Hypothalamus (tissue), 51 donors: ENCODE measurements at places on chromosomes 3 and 15.
A peak's percentile ranks its signal among the peaks of the same experiment; 100 is the strongest.

- no peak for DNase-seq
Measured at GRCh38 chr15:44087578-44088465, 107.2 kb downstream of the FRMD5 start.

GRCh38 chr15:31327669-31328427 is 1.2 kb downstream of the KLF13 start:
- DNase-seq: peak; percentile 49

GRCh38 chr3:141372656-141373055 is 4.4 kb downstream of the ZBTB38 start:
- DNase-seq: no peak

DNA sequence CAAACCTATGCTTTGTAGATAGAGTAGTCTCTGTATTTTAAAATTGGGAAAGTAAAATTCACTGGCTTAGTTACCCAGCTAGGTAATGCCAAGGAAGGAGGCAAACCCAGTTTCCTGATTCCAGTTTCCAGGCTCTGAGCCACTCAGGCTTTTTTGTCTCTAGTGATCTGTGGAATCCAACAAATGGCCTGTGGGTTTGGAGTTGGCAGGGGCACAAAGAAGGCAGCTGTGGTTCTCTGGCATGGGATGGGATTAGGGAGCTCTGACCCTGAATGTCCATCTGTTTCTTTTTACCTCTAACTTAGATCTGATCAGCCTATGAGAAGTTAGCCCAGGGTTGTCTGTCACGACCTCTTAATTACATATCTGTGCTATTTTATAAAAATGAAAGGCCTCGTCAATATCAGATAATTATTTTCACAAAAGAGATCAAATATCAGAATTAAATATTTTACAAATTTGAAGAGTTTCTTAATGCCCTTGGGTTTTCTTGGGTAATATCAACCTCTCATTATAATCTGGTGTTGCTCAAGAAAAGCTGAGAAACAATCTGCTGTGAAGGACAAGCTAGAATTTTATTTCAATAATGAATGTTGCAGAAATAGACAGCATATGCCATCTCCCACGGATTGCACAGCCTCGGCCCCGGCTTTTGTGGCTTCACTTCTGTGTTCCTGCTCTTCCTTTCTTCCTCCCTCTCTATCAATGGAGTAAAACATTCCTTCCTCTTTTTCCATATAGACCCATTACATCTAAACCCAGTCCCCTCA is 63.7 kb upstream of the DAZL start:
- peak; percentile 2 for DNase-seq

DNA sequence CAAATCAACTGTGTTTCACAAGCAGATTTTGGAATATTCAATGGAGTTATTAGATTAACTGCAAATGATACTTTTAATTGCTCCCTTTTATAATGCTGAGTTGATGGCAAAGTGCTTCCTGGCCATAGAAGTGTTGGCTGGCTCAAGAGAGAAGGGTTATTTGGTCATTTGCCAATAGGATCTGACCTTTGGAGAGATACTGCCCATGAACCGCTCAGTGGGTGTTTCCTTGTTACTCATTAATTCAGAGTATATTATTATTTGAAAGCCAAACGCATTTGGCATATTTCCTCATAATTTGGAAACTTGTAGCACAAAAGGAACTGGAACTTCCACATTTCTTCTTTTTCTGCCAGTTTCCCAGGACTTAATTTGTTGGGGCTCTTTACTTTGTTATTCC is 234.7 kb downstream of the CDIN1 start:
- no peak for DNase-seq

- no peak for DNase-seq
Measured at GRCh38 chr3:69082805-69083204, 1.9 kb upstream of the ARL6IP5 start.

GRCh38 chr3:32973982-32974381 is 22.5 kb downstream of the CCR4 start:
- no peak for DNase-seq

GRCh38 chr15:59662260-59662659 is 4.9 kb upstream of the GTF2A2 start:
- no peak for DNase-seq

DNA sequence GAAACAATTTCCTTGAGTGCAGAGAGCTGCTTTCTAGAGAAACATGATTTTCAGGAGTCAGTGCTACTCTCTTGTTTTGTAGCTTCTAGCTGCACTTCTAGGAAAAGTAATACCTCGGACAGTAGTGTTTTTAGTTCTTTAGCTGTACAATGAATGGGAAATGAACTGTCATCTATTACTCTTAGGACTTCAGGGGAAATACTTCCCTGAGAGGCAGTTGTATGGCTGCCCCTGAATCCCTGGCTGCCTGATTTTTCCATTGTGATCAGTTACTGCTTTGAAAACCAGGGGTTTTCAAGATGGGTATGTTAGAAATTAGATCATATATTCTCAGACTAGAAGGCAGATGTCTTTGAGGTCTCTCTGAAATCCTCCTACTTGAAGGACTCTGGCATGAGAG is 200.3 kb upstream of the SEMA6D start:
- no peak for DNase-seq

- no peak for DNase-seq
Measured at GRCh38 chr3:170040418-170040817, 2.6 kb downstream of the GPR160 start.

DNA sequence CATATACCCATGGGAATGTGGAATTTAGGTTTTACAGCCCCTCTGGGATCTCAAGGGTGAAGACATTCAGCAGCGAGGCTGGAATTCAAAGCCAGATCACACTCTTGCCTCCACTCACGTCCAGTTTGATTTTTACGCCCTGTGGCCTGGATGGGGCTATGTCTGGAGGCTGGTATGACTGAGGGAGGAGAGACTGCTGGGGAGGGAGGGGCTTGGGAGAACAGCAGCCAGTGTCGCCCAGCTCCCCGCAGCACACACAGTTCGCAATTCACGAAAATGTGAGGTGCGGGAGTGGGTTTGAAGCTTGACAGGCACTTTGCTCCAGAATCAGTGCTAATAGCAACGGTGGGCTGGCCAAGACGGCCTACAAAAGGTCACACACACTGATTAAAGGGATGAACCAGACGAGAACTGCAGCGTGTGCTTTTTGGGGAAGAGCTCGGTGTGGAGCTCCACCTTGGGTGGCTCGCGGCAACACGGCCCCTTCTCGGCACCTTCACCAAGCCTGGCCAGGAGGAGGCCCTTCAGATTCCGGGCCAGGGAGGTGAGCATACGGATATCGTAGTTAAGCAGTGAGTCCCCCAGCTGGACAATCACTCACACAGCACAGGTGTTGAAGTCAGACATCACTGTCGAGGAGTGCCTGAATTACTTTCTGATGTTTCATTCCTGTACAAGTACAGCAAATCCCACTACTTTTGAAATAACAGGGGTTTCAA is 16.4 kb downstream of the EHD4 start:
- DNase-seq: no peak

DNA sequence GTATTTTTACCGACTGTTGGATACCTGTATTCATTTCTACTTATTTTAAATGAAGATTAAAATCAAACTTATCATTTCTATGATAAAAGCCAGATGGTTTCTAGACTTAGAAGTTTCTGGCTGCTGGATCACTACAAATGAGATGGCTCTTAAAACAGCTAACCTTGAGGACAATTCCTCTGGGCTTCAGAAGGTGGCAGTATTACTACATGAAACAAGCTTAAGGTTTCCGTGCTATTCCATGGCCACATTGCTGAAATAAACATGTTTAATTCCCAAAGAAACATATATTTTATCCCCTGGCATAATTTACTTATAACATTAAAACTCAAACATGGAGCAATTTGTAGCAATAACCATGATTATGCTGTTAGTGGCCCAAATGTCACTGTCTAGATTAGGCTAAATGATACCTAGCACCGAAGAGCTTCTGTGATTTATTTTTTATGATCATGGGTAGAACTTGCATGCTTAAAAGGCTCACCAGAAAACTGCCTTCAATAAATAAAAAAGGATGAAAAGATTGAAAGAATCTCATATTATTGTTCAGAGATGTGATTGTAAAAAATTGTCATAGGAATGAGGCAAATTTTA is 204.0 kb upstream of the NANOGP8 start:
- peak; percentile 11 for DNase-seq

- DNase-seq: peak; percentile 26
Measured at GRCh38 chr3:184540777-184541681, 20.6 kb upstream of the EPHB3 start.

DNA sequence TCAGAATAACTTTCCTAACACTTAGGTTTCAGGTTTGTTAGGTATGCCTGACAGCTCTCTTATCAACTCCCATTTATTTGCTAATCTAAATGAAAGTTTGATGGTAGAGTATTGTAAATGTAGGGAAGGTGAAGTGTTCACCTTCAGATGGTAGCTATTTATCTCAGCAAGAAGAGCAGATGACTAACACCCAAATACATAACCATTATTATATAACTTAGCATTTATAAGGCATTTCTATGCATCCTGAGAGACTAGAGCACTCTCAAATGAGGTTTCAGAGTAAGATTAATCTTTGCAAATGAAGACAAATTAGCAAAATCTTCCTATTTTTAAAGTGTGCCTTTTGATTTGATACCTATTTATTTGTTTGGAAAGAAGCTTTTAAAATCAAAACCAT is 143.8 kb downstream of the IGF1R start:
- DNase-seq: no peak

- peak; percentile 8 for DNase-seq
Measured at GRCh38 chr15:38354315-38354929, 99.5 kb upstream of the FAM98B start.

DNA sequence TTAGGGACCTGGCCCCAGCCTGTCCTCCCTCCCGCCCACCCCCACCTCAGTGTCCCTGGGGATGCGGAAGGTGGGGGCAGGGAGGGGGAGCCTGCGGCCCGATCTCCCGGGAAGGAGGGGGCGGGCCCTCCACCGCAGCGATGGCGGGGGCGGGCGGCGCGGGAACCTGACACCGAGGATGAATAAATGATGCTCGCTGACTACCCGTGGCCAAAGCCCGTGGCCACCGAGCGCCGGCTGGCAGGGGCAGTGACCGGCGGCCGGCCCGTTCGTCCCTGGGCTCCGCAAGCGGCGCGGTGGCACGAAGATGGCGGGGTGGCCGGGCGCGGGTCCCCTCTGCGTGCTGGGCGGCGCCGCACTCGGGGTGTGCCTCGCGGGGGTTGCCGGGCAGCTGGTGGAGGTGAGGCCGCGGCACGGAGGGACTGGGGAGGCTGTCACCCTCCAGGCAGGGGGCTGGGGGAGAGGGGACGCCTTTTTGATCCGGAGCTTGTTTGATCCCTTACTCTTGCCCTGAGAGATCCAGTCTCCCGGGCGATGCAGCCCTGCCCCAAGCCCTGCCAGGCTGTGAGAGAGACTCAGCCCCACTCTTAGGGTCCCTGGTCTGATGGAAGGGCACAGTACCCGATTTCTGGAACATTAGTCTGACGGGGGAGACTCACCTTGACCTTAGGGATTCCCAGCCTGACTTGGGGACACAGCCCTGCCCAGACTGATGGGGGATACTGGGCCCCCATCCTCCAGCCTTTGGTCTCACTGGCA is at the start of gene TMIE:
Gene TMIE (plus strand): TSS at position 212 of the 759 bp plus-strand sequence. CDS start 96 bp downstream, at position 308.
- DNase-seq: no peak

- no peak for DNase-seq
Measured at GRCh38 chr3:59601486-59601885, 551.7 kb upstream of the CFAP20DC start.

GRCh38 chr3:155736381-155736780 is 8.5 kb downstream of the PLCH1 start:
- DNase-seq: no peak

GRCh38 chr3:181326637-181327223 is 337.2 kb upstream of the DNAJC19 start:
- DNase-seq: peak; percentile 22

GRCh38 chr3:166447513-166447912 is 610.3 kb upstream of the BCHE start:
- DNase-seq: no peak

DNA sequence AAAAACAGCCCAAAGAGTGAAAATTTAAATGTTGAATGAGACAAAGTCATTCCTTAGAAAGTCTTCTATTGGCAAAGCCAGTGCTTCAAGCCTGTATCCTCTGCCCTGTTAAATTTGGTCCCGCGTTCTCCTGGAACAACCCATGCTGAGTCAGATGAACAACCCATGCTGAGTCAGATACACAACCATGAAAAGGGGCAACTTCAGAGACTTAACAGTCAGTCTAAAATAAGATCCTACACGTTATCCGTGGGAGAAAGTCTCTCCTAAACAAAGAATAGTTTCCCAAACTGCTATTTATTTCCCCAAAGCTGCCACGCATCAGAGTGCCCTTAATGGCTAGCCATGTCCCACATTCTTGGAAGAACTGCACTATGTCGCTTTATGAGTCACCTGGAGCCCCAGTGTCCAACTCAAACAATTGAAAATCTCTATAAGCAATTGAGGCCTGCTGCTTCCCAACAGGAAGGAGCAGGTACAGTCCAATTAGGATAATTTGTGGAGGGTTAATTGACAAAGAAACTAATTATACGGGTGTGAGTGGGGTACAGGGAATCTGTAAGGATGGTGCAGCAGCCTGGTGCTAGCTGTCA is 66.1 kb downstream of the WHAMM start:
- no peak for DNase-seq

GRCh38 chr3:481680-482079 is 285.1 kb downstream of the CHL1 start:
- DNase-seq: no peak

DNA sequence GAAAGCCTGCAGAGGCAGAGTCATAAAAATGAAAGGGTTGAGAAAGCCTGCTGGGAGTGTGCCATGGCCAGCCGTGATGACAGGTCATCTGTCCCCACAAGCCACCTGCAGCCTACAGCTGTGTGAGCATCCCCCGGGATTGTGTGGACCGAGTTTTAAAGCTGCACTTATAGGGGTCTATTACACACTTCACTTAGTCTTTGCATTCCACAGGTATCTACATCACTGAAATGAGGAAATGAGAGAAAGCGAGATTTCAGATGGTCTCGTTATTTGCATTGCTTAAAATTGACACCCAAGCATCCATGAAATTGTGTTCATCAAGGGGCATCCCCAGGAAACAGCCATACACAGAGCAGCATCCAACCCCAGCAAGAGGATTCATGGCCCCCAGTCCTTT is 137.6 kb upstream of the TRIM42 start:
- DNase-seq: no peak

- no peak for DNase-seq
Measured at GRCh38 chr3:114823061-114823460, 324.0 kb downstream of the ZBTB20 start.

GRCh38 chr3:159128628-159129027 is 326.8 kb downstream of the MFSD1 start:
- no peak for DNase-seq

DNA sequence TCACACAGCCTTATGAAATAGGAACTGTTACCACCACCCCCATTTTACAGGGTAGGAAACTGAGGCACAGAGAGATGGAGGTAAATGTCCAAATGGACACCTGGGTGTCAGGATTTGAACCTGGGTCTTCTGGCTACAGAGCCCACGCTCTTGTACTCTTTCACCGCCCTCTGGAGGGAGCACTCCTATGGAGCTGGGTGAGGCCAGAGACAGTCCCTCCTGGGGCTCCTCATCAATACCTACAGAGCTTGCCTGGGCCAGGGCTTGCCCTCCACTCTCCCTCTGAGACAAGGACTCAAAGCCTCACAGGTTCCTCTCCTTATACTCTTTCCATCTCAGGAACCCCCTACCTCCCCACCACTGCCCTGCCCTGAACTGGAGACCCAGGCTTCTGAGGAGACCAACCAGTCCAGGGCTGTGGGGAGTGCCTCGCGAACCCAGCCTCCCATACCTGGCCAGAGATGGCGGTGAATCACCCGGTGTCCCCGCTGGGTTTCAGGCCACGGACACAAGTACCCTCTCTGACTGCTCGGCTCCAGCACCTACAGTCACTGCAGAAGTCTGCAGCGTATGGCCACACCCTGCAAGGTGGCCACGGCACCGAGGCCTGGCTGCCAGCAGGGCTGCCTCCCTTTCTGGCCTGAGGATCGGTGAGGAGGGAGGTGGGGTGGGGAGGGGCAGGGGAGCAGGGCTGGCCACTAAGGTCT is 22.1 kb upstream of the ATP2B2 start:
- DNase-seq: no peak
